ENCODE measurements at places on chromosomes 12 and 14.
A peak's percentile ranks its signal among the peaks of the same experiment; 100 is the strongest.

GRCh38 chr14:77868552-77869285 lies 68.8 kb downstream of the ADCK1 start:
- peak; percentile 40 for DNase-seq

- no peak for DNase-seq
These were observed 14.9 kb downstream of the HOXC4 start for GRCh38 chr12:54068418-54069070.

GRCh38 chr12:30243426-30243825 lies 452.2 kb downstream of the IPO8 start:
- DNase-seq = no peak

GRCh38 chr12:52433501-52434080 lies 580 bp downstream of the KRT75 start:
- DNase-seq = no peak

DNA sequence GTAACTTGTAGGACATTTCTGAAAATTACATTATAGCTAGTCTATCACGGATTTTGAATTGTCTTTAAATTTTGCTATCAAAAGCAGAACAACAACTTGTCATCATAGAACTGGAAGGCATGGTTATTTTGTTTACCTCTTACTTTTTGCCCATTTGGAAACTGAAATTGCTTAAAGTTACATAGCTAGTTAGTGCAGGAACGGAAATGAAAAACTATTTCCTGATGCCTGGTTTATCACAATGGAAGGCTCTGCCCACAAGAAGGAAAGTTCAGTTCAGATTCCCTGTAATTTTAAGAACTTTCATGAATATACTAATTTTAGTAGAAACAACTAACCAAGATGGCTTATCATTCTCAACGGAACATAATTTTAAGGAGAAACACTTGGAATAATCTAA lies 427.7 kb downstream of the RAD51B start:
- no peak for DNase-seq

GRCh38 chr14:103700753-103701490 lies 14.3 kb downstream of the XRCC3 start:
- DNase-seq = no peak

GRCh38 chr12:126353604-126354003 lies 1288.4 kb downstream of the AACS start:
- peak; percentile 55 for DNase-seq

GRCh38 chr14:39555749-39556148 lies 123.5 kb upstream of the FBXO33 start:
- DNase-seq = no peak

DNA sequence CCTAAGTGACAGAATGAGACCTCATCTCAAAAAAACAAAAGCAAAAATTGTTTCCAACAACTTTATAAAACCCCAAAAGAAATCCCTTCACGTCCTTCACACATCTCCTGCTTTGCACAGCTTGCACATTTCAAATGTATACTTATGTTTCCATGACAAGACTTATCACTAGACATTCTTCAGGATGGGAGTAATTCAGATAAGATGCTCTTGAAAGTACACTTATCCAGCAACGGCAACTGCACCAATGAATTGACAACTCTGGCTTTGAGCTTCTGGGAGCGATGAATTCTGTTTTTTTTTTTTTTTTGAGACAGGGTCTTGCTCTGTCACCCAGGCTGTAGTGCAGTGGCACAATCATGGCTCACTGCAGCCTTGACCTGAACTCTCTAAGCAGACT lies 30.8 kb upstream of the AKAP5 start:
- no peak for DNase-seq

- no peak for DNase-seq
These were observed 10.5 kb downstream of the OAS3 start for GRCh38 chr12:112948806-112949205.

- no peak for DNase-seq
These were observed 282.7 kb downstream of the CACNA1C start for GRCh38 chr12:2335513-2335912.

GRCh38 chr14:60977847-60978246 lies 3.0 kb downstream of the TRMT5 start:
- DNase-seq = no peak

DNA sequence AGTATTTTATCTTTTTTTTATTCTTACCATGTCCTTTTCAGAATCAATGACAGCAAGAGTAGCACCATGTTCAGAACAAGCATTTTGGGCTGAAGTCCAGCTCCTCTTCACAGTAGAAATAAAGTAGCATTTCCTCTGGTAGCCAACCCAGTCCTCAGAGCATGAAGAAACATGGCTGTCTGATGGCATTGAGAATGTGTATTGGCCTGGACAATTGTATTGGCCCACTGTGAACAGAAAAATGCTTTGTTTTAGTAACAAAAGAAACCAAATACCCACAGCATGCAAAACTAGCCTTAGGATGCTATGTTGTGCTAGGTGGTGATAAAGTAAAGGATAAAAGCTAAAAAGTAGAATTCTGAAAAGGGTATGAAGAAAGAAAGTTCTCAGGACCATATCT lies 5.7 kb downstream of the CD69 start:
- no peak for DNase-seq

GRCh38 chr12:32756476-32757066 lies 874 bp upstream of the YARS2 start:
- DNase-seq = no peak

DNA sequence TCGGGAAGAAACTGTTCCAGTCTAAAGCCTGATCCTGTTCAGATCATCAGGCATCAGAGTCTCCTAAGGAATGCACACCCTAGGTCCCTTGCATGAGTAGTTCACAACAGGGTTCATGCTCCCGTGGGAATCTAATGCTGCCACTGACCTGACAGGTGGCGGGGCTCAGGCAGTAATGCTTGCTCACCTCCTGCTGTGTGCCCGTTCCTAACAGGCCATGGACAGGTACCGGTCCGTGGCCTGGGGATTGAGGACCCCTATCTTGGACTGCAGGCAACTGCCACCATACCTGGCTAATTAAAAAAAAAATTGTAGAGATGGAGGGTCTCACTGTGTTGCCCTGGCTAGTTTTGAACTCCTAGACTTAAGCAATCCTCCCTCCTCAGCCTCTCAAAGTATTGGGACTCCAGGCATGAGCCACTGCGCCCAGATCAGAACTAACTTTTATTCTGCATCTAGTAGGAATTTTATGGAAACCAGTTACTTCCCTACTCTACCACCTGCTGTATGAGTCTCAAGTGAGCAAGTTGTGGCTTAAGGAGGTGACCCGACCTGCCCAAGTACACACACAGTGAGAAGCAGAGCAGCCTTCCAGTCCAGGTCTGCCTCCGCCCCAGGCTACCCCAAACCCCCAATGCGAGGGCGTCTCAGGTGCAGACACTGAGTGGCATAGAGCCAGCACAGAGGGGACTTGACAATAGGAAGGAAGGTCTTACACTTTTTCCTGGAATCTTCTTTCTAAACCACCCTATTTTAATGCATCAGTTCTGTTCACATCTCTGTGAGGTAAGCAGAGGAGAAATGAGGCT lies 2.5 kb upstream of the PAPLN start:
- no peak for DNase-seq

GRCh38 chr12:114395755-114396152 lies 10.2 kb downstream of the TBX5 start:
- no peak for DNase-seq

DNA sequence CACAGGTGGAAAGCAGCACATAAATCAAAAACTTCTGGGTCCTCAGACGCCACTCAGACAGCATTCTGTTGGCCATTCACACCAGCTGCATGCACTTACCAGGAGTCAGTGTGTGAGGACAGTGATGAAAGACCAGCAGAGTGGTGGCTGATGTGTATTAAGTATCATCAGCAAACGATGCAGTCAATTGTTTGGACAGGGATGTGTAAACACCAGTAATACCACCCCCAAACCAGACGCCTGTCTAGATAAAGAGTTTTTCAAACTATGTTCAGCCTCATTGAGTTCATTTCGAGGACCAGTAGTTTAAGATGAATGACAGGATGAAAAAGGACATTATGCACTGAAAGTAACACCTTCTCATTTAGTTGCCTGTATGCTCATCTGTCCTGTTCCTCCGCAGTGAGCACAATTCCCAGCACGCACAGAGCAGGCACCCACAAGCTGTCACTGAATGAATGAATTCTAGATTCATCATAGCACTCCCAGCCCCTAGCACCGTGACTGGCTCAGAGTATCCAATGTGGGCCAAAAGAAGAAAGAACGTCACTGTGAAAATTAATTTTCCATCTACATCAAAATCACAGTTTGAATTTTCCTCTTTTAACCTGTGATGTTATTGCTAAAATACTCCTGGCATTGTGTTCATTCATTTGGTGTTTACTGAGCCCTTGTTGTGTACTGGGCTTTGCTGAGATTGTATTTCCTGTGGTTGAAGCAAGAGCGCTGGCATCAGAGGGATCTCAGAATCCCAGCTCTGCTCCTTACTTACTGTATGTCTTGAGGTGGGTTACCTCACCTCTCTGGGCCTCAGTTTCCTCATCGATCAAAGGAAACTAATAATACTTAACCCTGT lies 124.8 kb upstream of the NOS1 start:
- peak; percentile 10 for DNase-seq

DNA sequence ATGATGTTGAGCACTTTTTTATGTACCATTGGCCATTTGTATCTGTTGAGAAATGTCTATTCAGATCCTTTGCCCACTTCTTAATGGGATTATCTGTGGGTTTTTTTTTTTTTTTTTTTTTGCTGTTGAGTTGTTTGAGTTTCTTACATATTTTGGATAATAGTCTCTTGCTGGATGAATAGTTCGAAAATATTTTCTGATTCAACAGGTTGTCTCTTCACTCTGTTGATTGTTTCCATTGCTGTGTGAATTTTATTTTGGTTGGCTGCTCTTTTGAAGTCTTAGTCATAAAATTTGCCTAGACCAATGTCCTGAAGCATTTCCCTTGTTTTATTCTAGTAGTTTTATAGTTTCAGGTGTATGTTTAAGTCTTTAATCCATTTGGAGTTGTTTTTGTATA lies 64.5 kb downstream of the CAND1 start:
- peak; percentile 16 for DNase-seq

GRCh38 chr14:54512393-54512792 lies 2.7 kb downstream of the CGRRF1 start:
- DNase-seq = no peak

GRCh38 chr14:37241198-37241597 lies 43.5 kb downstream of the MIPOL1 start:
- DNase-seq = no peak

- peak; percentile 65 for DNase-seq
These were observed 1.1 kb upstream of the RFX4 start for GRCh38 chr12:106581543-106582248.

- peak; percentile 87 for DNase-seq
These were observed 20.9 kb upstream of the GPRC5A start for GRCh38 chr12:12870465-12870864.

DNA sequence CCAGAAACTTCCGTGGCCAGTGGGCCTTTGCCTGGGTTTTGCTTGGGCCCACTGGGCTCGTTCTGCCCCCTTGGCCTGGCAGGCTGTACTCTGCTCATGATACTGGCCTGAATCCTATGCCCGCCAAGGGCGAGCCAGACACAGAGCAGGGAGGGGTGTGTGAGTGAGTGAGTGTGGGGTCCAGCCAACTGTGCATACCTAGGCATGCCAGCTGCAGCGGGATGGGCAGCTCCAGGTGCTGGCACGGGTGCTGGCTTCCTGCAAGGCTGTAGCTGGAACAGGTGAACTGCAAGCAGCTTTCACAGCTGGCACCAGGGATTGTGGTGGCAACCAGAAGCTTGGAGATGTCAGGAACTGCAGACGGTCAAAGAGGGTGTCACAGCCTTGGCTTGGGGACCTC lies 1276.4 kb downstream of the SLC16A7 start:
- no peak for DNase-seq

GRCh38 chr12:3792623-3793288 lies 39.8 kb upstream of the CRACR2A start:
- DNase-seq = no peak

GRCh38 chr12:48105321-48105866 lies 485 bp downstream of the SENP1 start:
- no peak for DNase-seq

- DNase-seq = no peak
These were observed 73.5 kb downstream of the TNFAIP2 start for GRCh38 chr14:103196716-103197115.

- no peak for DNase-seq
These were observed 205.2 kb upstream of the NEDD1 start for GRCh38 chr12:96701856-96702255.

Data from astrocyte of the hippocampus (primary cell).